NCI-H2107 (cell line): ENCODE measurements at places on chromosomes 13 and 19.

DNA sequence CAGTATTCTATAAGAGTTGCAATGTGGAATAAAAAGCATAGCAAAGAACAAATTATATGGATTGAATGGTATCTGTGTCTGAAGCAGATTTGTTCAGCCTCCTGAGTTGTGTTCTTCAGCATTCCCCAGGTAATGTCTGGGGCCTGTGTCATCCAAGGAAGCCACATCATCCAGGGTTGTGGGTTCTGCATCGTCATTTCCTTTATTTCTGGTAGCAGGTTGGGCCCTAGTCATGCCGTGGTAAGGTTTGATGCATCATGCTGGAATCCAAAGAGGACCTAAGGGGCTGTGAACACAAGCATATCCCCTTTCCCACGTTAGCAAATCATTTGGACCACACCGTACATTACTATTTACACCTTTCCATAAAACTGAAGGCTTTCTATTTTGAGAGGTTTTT, 131.0 kb upstream of the ZNF91 start:
- no peak for DNase-seq

DNA sequence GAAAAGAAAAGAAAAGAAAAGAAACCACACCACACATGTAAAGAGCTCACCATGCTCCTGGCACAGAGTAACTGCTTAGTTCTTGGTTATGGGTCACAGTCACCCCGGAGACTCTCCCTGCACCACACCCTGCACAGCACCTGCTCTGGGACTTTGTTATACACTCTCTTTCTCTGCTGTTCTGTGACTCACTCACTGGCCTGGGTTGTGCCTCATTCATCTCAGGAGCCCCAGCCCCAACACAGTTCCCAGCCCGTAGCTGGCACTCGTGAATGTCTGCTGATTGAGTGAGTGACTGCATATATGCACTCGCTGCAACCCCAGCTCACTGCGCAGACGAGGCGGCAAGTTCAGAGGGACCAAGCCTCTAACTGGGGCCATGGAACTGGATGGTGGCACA, 22.9 kb upstream of the ZNF507 start:
- no peak for DNase-seq

- DNase-seq, result no peak
Observed at GRCh38 chr13:31686670-31687425, 52.5 kb upstream of the RXFP2 start.

DNA sequence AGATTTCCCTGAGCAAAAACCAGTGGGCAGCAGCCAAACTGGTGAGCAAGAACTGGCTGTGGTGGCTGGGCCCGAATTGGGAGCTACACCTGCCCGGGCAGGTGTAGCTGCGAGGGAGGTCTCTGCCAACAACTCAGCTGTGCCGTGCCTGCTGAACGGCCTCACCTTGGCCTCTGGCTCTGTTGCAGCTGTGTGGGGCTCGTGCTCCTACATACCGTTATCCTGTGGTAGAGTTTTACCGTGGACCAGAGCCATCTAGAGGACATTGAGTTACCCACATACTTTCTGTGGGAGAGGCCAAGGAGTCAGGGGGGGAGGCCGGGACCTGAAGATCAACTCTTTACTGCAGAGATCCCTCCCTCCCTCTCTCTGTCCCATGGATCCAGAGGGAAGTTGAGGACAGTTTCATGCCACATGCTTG, 113.2 kb downstream of the TM9SF2 start:
- no peak for DNase-seq

GRCh38 chr13:86429756-86430155, 630.5 kb upstream of the SLITRK6 start:
- DNase-seq, result no peak

- no peak for DNase-seq
Observed at GRCh38 chr13:99559560-99559959, 58.3 kb downstream of the TM9SF2 start.

DNA sequence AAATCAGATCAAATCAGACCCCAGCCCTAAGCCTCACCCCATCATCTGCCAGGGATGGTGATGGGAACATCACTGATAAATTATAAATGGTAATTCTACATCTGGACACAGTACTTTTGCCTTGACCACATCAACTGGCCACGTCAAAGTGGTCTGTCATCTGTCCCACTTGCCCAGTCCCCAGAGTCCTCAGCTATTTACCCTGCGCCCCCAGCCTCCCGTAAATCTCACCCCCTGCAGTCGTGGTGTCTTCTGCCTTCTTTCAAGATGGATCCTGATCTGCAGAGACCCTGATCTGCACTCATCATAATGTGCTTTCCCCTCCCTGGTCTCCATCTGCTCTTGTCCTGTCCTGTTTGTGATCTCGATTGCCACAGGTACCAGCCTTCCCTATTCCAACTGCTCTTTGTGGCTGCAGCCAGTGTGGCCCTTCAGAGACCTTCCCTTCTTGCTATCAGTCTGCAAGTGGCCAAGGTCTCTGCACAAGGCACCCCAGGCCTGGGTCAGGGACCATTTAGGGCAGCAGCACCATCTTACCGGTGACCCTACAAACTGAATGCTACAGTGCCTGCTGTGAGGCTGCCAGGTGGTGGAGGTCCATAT, 26.7 kb upstream of the POP4 start:
- DNase-seq, result no peak

- DNase-seq, result no peak
Observed at GRCh38 chr13:22569811-22570210, 611.0 kb upstream of the SGCG start.

- no peak for DNase-seq
Observed at GRCh38 chr13:101584331-101584730, 131.9 kb downstream of the ITGBL1 start.

- peak; percentile 34 for DNase-seq
Observed at GRCh38 chr13:102677122-102677521, 17.7 kb downstream of the METTL21C start.

DNA sequence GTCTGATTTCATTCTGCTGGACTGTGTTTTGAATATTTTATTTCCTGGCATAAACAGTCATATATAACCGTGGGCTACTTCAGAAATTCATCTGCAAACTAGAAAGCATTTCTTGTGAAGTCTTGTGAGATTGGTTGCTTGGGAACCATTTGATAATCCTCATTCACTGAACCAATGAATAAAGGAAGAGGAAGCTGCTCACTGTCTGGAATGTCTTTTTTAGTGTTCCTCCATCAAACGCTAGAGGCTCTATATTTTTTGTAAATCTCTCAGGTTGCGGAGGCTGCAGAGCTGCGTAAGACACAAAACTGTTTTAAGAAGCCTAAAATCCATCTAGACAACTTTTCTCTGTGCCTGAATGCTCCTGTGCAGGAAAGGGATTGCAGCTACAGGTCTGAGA, 18.7 kb upstream of the GPR12 start:
- no peak for DNase-seq

- DNase-seq, result no peak
Observed at GRCh38 chr13:75186379-75186778, 295.6 kb downstream of the TBC1D4 start.

DNA sequence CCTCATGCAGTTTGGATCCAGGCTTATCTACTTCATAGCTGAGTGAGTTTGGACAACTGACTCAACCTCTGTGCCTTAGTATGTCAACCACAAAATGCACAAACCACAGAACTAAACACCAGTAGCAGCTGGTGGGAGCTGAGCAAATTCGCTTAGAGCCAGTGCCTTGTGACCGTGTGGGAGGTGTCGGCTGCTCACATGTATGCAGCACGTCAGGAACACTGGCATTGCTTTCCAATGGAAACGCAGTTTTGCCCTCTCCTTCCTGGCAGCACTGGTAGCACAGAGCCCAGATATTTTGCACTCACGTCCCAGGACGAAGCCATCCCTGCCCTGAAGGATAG, 8.3 kb upstream of the NTN5 start:
- peak; percentile 75 for DNase-seq

DNA sequence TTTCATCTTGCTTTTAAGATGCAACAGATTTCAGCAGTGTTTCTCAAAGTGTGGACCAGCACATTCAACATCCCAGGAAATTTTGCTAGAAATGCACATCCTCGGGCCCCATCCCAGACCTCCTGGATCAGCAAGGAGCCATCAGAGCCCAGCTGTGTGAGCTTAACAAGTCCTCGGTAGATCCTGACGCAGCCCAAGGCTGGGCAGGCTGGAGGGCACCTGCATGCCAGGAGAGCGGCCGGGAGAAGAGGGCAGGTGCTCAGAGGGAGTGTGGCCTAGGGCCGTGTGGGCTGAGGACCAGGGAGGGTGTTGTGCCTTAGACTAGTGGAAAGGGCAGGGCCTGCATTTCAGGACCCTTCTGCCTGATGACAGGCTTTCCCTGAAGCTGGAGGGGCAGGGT, 2.2 kb upstream of the MCF2L start:
- DNase-seq, result no peak

- DNase-seq, result no peak
Observed at GRCh38 chr19:49973987-49974386, 13.0 kb upstream of the SIGLEC11 start.

DNA sequence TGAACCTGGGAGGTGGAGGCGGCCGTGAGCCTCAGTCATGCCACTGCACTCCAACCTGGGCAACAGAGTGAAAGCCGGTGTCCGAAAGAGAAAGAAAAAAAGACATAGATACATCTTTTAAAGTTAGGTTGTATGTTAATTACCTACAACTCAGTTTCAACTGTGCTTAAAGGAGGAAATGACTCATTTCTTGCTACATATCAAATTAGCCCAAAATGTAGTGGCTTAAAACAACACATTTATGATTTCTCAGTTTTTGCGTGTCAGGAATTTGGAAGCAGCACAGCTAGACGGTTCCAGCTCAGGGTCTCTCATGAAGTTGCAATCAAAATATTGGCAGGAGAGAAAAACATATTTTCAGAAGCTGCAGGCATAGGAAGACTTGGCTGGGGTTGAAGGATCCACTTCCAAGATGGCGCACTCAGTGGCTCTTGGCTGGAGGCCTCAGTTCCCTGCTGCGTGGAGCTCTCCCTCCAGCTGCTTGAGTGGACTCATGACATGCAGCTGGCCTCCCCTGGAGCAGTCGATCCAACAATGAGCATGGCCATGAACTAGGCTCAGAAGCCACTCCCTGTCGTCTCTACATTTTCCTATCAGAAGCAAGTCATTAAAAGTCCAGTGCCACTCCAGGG, 7.1 kb downstream of the LDLR start:
- no peak for DNase-seq

GRCh38 chr19:30733826-30734550, 361.8 kb downstream of the ZNF536 start:
- no peak for DNase-seq

DNA sequence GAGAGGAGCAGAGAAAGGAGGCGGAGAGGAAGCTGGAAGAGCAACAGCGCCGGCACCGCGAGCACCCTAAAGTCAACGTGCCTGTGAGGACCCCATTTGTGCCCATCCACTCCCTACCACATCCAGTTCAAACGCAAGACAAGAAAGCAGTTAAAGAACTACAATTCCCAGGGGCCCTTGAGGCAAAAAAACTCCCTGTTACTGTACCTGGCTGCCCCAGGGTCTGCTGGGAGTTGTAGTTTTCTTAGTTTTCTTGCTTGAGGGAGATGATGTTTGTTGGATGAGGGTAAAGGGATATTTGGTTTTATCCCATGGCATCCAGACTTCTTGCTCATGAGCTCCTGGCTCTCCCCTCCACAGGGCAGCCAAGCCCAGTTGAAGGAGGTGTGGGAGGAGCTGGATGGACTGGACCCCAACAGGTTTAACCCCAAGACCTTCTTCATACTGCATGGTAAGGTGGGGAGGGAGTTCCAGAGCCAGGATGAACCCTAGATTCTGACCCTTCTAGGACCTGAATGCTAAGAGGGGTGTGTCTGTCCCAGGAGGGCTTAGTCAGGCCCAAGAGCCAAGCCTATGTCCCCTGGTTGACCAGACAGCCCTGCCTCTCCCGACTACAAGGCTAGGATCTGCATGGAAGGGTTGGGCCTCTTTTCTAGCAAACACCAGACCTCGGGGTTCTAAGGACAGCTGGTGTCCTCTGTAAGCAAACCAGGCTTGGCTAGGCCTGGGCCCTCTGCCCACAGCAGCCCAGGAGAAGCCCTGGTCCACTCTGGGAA, 13.2 kb downstream of the NUCB1 start:
- DNase-seq, result no peak

GRCh38 chr19:2059422-2060201, 8.6 kb upstream of the MKNK2 start:
- no peak for DNase-seq

GRCh38 chr19:5694167-5694955, 4.3 kb downstream of the RPL36 start:
- no peak for DNase-seq

- DNase-seq, result no peak
Observed at GRCh38 chr13:50871405-50871804, 27.9 kb upstream of the DLEU7 start.

GRCh38 chr13:73240193-73240592, 181.4 kb downstream of the KLF5 start:
- DNase-seq, result no peak

DNA sequence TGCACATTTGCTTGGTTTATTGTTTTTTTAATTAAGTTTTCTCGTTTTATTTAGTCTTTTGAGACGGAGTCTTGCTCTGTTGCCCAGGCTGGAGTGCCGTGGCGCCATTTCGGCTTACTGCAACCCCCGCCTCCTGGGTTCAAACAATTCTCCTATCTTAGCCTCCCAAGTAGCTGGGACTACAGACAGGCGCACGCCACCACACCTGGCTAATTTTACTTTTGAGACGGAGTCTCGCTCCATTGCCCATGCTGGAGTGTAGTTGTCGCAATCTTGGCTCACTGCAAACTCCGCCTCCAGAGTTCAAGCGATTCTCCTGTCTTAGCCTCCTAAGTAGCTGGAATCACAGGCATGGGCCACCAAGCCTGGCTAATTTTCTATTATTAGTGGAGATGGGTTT, 1.3 kb downstream of the RPS9 start:
- no peak for DNase-seq

DNA sequence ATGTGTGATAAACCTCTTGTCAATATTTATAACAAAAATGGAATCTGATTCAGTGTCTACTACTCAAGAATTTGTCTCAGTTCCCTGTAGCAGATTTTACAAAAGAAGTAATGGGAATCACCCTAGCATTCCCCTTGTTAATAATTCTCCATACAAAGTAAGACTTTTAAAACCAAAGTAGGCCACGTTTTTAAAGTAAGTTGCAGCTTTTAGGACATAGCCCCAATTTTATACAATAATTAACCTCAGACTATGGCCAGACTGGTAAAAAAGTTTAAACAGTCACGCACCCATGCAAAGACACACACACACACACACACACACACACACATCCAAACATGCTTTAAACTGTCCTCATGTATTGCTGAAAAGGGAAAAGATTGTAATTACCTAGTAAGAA, 589.9 kb downstream of the PCDH9 start:
- no peak for DNase-seq

GRCh38 chr13:68160466-68160865, 930.3 kb upstream of the PCDH9 start:
- no peak for DNase-seq

DNA sequence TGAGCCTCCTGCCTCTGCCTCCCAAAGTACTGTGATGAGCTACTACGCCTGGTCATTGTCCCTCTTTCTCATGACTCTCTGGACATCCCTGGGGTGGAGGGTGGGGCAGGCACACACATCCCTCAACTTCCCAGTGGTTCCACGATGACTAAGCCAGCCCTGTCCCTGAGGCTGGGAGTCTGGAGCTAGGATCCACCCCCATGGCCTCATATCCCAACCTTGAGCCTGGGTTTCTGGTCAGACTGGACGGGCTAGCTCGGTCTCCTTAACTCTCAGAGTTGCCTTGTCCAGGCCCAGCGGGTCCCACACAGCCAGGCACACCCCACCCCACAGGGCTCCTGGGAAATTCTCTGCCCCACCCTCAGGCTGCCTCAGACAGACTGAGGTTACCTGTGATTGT, 19.6 kb downstream of the IER2 start:
- no peak for DNase-seq

GRCh38 chr19:35790981-35791813, 15.8 kb downstream of the ARHGAP33 start:
- peak; percentile 26 for DNase-seq
